ENCODE measurements at places on chromosomes 2 and 18.

DNA sequence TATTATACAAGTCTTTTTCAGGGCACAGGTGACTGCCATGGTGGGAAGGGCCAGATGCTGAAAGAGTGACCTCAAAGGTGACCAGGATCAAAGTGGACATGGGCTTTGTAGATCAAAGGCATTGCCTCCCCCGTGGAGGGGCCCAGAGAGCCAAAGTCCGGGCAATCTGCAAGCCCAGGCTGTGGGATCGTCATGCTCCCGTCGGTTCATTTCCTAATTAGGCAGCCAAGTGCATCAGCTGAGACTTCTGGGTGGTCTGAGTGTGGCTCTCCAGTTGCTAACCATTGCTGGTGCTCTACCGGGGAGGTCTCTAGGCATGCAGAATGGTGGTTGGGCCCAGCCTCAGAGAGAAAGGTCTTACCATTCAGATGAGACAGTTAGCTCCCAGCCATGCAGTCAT, 61.6 kb downstream of the TRIB2 start:
- no peak for DNase-seq

DNA sequence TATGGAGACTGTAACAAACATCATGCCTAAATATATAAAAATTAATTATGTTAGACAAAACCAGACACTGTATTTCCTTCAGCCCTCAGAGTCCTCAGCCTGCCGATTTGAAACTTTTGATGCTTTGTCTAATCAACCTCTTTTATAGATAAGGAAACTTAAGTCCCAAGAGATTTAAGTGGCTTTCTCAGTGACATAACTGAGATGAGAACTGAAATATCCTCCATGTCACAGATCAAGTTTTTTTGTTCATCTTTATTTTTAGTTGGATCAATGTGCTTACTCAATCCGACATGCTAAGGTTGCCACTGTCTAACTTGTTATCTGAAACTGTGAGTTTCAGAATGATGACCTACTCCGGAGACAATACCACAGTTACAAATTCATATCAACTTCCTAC, 72.3 kb downstream of the BARD1 start:
- no peak for DNase-seq

- no peak for DNase-seq
Measured at GRCh38 chr2:101388232-101388631, 929 bp upstream of the CREG2 start.

DNA sequence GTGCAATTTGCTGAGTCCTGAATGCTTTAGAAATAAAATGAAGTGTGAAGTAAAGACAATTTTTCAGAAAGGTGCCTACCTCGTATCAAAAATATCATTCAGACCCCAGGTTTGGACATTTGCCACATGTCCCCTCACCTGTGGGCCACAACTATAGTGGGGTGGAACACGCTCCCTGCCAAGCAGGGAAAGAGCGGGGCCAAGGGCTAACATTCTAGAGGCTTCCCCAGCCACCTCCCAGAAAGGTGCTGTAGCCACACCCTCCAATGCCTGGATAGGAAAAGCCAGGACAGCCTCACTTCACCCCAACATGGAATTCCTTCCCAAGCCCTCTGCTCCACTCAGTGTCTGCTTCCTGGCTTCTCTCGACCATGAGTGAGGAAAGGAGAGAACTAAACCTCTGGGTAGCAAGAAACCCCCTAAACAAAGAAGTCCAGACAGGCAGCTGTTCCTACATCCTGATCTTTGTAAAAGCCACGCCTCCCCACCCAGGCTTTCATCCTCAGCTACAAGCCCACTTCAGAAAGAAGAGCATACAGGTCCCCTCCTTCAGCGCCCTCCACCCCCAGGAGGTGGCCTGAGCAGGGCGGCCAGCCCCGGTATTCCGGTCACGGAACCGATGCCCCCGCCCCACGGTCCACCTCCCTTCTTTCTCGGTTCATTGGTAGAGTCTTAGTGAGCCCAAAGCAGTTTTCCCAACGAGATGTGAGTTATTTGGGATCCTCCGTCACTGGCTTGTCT, 2.1 kb downstream of the COL6A3 start:
- no peak for DNase-seq

Measured in activated CD4-positive, alpha-beta T cell treated with anti-CD3 and anti-CD28 coated beads for 48 hours (primary cell).